NCI-H2081 treated with DMSO at 0.1 percent for 48 hours (cell line): ENCODE measurements at places on chromosomes 16 and 17.

DNA sequence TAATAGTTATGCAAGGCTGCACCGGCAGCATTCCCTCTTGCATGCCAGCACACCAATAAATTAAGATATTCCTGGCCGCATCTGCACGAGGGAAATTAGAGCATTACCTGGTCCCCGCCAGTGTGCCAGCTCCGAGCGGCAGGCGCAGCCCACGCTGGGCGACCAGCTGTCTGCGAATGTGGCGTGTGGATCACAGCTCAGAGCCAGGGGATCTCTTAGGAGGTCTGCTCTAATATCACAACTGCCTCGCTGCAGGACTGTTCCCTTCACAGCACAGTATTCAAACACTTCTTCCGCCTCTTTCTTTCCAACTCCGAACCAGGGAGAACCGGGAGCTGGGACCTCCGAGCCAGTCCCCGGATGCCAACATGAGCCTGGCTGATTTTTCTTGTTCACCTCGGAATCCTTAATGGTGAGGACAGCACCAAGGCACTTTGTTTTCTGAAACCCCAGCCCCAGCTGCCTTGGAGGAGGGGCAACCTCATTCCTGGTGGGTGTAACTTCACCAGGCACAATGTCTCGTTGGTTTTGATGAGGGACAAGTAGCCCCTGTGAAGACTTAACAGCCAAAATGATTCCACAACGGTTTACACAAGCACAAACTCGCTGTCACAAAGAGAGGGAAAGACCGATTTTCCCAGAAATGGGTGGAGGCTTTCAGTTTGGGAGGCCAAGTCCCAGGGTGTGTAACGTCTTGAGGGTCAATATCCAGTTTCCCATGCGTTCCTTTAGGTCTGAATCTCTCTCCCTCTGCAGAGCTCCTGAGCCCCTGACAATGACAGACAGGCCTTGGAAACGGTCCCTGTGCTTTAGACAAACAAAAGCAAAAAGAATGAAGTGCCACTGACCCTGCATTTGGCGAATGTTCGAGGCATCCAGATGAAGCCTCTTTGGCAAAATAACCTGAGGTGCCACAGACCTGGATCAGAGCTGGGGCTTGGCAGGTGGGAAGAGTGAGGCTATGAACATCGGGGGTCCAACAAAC lies 213.2 kb downstream of the C16orf78 start:
- DNase-seq = no peak

- DNase-seq = no peak
These were observed 3.9 kb downstream of the TIMM22 start for GRCh38 chr17:1000597-1001461.

GRCh38 chr16:65044873-65045272 lies 77.0 kb downstream of the CDH11 start:
- DNase-seq = no peak

- no peak for DNase-seq
These were observed 199.1 kb downstream of the KATNIP start for GRCh38 chr16:27748868-27749546.

- DNase-seq = no peak
These were observed 65.2 kb upstream of the SMIM36 start for GRCh38 chr17:55576237-55576995.

- no peak for DNase-seq
These were observed 2.2 kb upstream of the PIGS start for GRCh38 chr17:28573521-28573920.

DNA sequence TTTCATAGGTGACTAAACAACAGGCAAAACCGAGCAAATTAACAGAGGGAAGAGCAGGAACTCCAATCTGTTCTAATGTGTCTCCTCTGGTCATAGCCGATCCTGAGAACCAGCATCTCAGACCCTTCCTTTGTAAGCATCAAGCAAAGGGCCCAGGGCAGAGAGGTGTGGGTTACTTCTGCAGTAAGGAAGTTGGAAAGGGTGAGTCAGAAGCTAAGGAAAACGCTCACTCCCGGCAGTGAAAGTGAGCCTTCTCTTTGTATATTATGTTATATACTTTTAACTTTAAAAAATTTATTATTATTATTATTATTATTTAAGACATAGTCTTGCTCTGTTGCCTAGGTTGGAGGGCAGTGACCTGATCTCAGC lies 77.7 kb downstream of the MRM3 start:
- no peak for DNase-seq

GRCh38 chr17:48219617-48220016 lies 112.1 kb downstream of the SNX11 start:
- no peak for DNase-seq

DNA sequence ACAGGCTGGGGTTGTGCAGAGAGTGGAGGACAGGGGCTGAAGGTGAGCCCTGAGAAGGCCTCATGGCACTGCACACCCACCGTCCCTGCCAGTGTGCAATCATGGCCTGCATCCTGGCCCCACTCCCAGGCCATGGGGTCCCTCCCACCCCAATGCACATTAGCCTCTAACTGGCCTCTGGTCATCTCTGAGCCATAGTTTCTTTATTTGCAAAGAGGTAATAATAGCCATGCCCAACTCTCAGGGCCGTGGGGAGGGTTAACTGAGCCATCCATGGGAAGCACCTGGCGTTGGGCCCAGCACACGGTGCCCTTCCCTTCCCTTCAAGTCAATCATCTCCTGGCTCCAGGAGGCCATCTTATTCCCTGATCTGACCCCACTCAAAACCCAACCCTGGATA lies 10.8 kb upstream of the ITGA3 start:
- no peak for DNase-seq

GRCh38 chr17:31581491-31581890 lies 190.0 kb downstream of the RAB11FIP4 start:
- no peak for DNase-seq

DNA sequence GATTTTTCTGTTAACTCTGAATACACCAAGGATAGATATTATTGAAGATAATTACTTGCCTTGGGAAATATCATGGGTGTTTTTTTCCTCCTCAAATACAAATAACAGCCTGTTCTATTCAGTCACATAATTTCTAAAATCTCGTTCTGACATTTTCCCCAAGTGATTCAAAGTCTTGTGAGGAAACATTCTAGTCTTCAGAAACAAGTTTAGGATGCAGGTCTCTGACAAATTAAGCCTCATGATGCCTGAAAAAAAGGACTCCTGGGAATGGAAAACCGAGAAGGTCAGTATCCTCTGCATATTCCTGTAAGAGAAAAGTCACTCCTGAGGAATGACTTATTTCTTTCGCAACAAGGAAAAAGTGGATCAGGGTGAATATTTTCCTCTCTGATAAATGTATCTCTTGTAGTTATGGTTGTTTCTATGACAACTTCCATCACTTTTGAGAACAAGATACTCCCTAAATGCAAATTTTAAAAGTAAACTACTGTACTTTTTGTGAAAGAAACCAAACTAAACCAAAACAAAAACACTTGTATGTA lies 384.6 kb downstream of the CNTNAP4 start:
- no peak for DNase-seq

DNA sequence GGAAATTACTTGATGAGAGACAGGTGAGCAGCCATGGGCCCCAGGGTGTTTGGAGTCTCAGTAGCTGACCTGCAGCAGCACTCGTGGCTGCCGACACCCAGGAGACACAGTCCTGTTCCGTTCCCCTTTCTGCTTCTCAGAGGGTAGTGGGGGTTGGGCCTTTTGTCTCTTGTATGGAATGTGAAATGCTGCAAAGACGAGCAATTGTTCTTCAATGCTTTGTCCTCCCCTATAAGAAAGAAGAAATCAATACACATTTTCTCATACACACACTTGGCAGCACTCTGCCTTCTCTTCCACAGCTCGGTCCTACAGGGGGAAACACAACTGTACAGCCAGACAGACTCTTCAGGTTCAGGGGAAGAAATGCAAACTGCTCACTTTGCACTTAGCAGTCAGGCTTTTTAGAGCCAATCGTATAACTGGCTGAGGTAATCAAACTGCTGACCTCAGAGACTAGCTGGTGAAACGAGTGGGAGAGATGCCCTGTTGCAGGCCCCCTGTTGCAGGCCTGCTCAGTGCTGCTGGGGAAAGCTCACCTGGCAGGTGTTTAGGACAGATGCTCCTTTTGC lies 96.7 kb downstream of the AATF start:
- no peak for DNase-seq

DNA sequence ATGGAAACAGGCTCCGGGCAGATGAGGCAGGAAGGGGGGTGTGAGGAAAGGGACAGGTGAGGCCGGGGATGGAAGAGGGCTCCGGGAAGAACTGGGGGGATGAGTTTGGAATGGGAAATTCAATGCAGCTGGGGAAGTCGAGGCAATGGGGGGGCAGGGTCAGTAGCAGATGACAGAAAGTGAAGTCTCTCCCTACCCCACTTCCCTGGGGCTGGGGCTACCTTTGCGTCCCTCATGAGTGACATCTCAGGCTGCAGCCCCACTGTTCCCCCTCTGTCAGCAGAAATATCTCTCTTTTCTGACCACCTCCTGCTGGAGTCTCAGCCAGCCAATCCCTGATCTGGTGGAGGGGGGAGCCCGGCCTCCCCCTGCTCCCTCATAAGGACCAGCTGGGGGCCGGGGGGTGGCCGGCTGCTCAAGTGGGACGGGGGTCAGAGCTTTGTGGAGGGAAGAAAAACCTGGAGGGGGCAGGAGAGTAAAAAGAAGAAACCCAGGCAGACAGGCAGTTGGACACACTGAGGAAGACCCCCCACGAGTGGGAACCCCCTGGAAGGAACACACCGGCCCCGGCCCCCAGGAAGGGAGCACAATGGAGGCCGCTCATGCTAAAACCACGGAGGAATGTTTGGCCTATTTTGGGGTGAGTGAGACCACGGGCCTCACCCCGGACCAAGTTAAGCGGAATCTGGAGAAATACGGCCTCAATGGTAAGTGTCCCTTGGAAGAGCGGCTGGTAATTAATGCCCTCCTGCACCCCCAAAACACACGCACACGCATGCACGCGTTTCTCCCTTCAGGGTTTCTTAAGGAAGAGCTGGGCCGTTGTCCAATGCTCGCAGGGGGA lies at the start of gene ATP2A1:
TSS of gene ATP2A1 (plus strand) at position 406 of the 844 bp plus-strand sequence. CDS start at position 590, 184 bp downstream.
- DNase-seq = no peak

DNA sequence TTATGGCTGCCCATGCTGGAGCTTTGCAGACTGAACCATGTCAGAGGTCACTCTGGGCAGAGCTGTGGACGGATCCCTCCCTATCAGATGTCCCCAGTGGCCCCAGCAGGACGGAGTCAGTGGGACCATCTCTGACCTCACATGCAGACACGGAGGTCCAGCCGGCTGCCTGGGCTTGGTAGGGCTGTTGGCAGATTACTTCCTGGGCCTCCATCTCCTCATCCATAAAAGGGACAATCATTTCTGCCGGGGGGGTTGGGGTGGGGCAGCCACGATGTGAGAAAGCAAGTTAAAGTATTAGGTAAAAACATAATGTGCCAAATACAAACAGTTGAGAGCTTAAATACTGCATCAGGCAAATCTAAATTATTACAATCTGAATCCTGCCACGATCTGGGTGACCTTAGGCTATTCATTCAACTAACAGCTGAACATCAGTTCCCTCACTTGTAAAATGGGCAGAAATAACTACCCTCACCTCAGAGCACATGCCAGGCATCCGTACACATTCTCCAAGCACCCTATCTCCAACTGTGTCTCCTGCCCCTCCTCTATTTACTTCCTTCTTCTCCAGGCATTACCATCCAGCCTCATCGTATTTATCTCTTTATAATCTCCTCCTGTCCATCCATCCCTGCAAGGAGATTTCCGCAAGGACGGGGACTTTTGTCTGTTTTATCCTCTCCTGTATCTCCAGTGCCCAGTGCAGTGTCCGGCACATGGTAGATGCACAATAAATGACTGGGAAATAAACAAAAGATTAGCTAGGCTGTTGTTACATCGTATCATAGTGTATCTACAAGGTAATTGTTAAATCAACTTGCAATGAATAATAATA lies 192.3 kb upstream of the FOXF1 start:
- no peak for DNase-seq

DNA sequence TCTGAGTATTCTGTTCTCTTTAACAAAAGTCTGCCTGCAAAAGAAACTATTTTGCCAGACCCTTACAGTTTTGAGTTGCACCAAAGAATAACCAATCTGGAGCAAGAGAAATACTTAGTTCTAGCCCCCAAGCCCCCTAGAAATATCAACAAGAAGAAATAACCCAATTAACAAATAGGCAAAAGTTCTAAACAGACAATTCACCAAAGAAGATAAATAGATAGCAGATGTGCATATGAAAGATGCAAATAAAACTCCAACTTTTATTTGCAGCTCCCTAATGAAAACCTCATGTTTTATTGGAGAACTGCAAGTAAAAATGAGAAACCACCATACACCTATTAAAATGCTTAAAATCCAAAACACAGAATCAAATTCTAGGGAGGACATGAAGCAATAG lies 1308.0 kb downstream of the CDH11 start:
- DNase-seq = no peak

- DNase-seq = no peak
These were observed 68.6 kb downstream of the EMP2 start for GRCh38 chr16:10511829-10512228.

- DNase-seq = no peak
These were observed 280.0 kb downstream of the TMEM114 start for GRCh38 chr16:8310323-8310722.

- peak; percentile 63 for DNase-seq
These were observed 1.1 kb upstream of the HOXB7 start for GRCh38 chr17:48611681-48612455.

DNA sequence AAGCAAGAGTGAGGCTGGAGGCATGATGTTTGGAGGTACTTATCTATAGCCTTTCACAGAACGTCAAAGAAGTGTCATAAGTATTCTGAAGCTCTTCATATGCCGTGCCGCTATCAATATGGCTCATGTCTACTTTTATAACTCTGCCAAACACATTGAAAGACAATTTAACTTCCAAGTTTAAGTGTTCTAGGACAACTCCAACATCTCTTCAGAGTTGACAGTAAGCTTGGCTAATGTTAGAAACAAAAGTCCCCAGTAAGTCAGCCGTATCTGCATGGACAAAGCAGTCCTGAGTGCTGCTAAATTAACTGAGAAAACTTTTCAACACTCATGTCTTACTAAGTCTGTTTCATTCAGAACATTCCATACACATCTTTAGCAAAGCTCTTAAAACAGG lies 32.2 kb downstream of the GRB2 start:
- DNase-seq = no peak

GRCh38 chr16:81405702-81406113 lies 38.9 kb upstream of the CMIP start:
- DNase-seq = no peak

- no peak for DNase-seq
These were observed 10.8 kb downstream of the KCTD5 start for GRCh38 chr16:2692948-2693651.

- no peak for DNase-seq
These were observed 162.2 kb upstream of the CIBAR2 start for GRCh38 chr16:85274501-85274900.
